ENCODE measurements at places on chromosomes 1 and 21.
A peak's percentile ranks its signal among the peaks of the same experiment; 100 is the strongest.

DNA sequence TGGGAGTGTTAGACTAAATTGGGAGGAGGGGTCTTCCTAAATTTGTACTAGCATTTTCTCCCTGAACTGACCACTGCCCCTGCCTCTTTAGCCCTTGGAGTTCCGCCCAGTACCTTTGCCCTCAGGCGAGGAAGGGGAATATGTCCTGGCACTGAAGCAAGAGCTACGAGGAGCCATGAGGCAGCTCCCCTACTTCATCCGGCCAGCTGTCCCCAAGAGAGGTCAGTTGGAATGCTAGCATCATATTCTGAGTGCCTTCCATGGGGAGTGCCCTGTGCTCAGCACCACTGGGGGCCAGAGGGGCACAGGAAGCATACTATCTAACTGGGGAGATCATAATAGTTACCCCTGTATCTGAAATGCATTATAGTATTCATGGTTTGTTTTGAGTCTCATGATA is 10.7 kb downstream of the POLR3GL start:
- DNase-seq = no peak

DNA sequence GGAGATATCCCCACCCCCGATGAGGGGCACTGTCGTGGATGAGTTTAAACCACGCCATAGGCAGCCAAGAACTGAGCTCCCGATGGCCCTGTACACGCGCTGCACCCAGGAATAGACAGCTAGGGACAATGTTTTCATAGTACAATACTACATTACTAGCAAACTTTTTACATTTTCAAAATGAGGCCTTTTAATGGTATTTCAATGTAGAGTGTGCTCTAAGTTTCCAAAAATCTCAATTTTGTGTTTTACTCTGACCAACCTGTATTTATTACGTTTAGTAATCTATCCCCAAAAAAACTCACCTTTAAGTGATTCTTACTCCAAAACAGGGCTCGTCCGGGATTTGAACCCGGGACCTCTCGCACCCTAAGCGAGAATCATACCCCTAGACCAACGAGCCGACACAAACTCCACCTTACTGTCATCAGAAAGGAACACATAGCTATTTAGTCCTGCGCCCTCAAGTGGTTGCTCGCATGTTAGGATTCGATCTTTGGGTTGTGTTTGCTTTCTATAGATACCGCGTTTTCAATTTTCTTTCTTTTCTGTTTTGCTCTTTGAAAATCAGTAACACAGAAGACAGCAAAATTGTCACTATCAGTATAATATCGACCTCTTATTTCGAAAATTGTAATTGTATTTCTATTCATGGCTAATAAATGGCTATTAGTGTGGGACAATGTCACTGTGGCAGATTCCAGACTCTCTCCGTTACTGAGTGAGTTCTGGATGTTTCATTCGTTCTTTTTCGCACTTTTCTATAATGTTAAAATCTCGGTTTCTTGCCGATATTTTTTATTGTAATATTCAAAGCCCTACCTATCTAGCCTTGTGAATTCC is 6.4 kb upstream of the MPZL1 start:
- DNase-seq = peak; percentile 80

DNA sequence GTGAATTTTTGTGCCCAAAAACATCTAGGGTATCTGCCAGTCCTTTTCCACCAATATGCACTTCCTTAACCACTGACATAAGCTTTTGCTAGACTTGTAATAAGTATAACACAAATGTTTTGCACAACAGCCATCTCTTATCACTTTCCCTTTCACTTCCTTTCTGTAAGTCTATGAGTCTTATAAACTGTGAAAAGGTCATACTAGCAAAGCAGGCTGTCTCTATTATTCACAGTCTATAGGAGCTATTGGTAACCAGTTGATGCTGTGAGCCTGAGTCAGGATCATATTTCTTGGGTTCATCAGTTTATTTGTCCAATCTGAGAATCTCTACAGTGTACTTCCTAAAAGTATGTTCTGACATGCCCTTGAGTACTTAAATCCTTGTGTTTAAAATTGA is 172.6 kb downstream of the CHRM3 start:
- DNase-seq = no peak

DNA sequence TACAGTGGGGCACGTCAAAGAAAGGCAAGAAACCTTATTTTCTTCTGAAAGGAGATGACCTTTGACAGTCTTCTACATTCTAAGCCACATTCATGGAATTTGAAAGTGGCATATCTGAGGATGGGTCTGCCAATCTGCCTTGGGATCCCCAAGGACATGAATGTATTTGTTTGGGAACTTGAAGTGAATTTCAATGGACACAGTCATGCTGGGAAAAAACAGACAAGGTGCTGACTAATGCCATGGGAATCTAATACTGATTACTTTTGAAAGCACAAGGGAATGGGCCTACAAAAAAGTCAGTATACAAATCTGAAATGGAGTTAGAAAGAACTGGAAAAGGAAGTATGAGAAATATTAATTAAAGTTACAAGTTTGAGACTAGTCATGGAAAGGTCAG is 128.8 kb downstream of the KCNJ6 start:
- peak; percentile 69 for DNase-seq

GRCh38 chr1:33050221-33051076 is 13.8 kb upstream of the AK2 start:
- peak; percentile 37 for DNase-seq
